HEK293T (cell line): ENCODE measurements at places on chromosomes 3 and 15.

GRCh38 chr15:101525087-101525669, 35.7 kb upstream of the PCSK6 start:
- no peak for DNase-seq

DNA sequence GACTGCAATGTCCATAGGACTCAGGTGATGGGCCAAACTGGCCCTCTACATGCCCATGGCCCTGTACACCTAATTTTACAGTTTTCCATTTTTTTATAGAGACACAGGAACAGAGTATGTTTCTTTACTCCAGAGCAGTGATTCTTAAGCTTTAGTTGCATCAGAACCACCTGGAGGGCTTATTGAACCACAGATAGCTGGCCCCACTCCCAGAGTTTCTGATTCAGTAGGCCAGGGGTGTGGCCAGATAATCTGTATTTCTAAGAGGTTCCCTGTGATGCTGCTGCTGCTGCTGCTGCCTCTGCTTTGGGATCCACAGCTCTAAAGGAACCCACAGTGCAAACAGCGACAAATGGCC, 5.1 kb downstream of the RBP1 start:
- no peak for DNase-seq

DNA sequence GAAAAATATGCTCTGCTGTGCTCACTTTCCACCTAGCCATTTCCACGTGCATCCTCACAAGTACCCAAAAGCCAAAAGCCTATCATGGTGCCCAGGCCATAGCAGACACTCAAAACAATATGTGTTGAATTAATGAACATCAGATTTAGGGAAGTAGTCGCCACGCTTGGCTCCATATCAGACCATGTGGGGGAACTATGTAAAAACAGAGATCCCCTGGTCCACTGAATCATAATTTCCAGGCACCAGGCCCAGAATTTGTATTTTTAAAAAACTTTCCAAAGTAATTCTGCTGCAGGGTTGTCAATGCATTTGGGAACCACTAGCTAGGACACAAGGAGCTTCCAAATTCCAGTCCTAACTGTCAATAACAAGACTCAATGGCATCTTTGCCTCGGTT, 77.3 kb downstream of the CNTN3 start:
- no peak for DNase-seq

- no peak for DNase-seq
These were observed 620.3 kb downstream of the ZPLD1 start for GRCh38 chr3:103055021-103055520.

- DNase-seq: no peak
These were observed 13.3 kb downstream of the ETV5 start for GRCh38 chr3:186095561-186096081.

- DNase-seq: no peak
These were observed 186.3 kb downstream of the SCAPER start for GRCh38 chr15:76718863-76719262.

GRCh38 chr15:89359471-89360293, 25.1 kb upstream of the POLG start:
- no peak for DNase-seq

DNA sequence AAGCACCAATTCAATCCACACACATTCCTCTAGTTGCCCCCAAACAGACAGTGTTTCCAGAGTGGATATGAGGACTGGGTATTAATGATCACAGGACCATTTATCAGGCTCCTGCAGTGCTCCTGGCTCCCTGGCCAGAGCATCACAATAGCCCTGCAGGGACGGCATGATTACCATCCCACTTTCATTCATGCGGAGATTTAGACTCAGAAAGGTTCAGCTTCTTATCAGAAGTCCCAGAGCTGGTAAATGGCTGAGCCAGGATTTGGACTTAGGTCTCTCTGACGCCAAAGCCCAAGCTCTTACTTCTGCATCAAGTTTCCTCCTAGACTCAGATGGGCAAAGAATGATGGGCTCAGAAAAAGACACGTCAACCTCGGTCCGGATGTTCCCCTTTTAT, 2.9 kb upstream of the EPHB3 start:
- no peak for DNase-seq

DNA sequence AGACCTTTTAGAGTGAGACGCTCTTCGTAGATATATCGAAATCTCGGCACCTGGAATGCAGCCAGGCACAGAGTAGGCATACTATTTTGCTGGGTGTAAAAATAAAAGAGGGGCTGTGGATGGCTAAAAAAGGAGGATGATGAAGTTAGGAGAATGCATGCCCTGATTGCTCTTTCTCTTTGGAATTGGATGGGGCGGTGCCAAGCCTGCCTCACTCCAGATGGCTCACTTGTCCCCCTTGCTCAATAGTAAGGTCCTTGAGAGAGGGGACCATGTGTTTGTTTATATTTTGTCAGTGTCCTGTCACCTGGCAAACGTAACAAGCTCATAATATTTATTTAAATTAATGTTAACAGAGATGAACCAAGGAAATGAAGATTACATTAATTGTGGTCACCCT, 33.0 kb downstream of the SNRK start:
- no peak for DNase-seq

- no peak for DNase-seq
These were observed 96.8 kb downstream of the CHDH start for GRCh38 chr3:53749448-53749847.

- DNase-seq: peak; percentile 25
These were observed 72.6 kb downstream of the NAALADL2 start for GRCh38 chr3:174931473-174932353.

DNA sequence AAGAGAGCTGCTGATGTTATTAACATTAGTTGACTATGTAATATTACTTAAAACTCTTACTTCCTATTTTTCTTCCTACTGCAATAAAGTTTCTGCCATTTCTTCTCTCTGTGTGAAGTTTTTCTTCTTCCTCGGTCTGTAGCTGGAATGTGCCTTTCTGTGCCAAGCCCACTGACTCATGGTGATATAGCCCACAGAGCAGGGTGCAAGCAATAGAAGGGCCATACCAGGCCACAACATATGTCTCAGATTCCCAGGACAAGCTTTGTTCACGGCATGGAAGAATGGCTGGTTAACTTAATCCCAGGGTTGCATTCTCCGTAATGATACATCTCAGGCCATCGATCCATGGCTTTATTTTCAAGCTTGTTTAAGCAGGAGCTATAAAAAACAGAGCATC, 815.3 kb downstream of the TUSC7 start:
- no peak for DNase-seq
